ENCODE measurements at places on chromosomes 3 and 15. TPM values are rescaled to one million over a fixed set of nuclear protein-coding genes. Genes with fewer than 3 reads are reported as not detected.

RPL32 gene
- total RNA-seq = 1,609 TPM

CHL1 gene
- total RNA-seq = 0.20 TPM

TPRG1 gene
- 0.78 TPM for total RNA-seq

DET1 gene
- total RNA-seq = 7.0 TPM

IL5RA gene
- not detected for total RNA-seq

PLS1 gene
- 0.59 TPM for total RNA-seq

TNIK gene
- total RNA-seq = 1.5 TPM

NEIL1 gene
- 2.0 TPM for total RNA-seq

PAK6 gene
- total RNA-seq = not detected

CCDC33 gene
- total RNA-seq = not detected

ZNF609 gene
- 15.1 TPM for total RNA-seq

PPP1R2 gene
- 121 TPM for total RNA-seq

All from subcutaneous preadipocyte (primary cell).